ENCODE measurements at places on chromosomes 7 and 10. TPM values are rescaled to one million over a fixed set of nuclear protein-coding genes. Genes with fewer than 3 reads are reported as not detected.

DNA sequence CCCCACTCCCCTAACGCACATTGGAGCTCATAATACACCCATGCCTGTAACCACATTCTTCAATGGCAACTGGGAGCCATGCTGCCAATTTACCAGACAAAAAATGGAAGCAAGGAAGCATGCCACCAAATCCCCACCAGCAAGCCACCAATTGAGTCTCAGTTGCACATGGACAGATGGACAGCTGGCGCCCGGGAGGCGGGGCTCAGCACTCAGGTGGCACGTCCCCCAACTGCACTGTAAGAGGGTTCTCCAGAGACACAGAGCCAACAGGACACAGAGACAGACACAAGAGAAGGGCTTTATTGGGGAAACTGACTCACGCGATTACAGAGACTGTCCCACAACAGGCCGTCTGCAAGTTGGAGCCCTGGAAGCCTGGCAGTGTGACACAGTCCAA, 2.5 kb downstream of the MAD1L1 start:
- no peak for DNase-seq

DNA sequence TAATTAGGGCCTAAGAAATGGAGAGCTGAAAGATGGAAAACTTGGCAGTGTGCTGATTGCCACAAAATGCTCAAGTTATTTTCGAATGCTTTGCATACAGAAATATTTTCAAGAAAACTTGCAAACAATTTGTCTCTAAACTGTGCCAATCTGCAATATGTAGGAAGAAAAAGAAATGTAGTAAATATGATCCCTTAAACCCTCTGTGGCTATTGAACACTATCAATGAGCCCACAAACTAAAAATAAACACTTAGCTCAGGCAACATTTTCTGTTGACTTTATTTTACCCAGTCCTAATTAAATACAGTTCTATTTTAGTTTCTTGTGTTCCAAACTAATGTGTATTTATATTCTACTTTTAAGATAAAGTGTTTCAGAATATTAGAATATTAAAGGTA, 342.1 kb downstream of the SEMA3D start:
- no peak for DNase-seq

DNA sequence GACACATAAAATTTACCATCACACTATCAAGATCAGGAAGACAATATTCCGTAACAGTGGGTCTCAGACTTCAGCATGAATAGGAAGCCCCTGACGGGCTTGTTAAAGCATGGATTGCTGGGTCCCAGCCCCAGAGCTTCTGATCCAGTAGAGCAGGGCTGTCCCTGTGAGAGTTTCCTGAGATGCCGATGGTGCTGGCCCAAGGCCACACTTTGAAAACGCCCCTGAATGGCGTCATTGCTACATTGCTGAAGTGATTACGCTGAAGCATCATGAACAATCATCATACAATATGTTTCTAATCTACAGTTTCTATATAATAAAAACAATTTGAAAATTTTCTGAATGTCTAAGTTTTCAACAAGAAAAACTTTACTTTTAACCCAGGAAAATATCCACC, 38.0 kb upstream of the TMEM72 start:
- peak; percentile 29 for DNase-seq

- no peak for DNase-seq
These were observed 249.2 kb upstream of the PHF14 start for GRCh38 chr7:10724449-10724848.

DNA sequence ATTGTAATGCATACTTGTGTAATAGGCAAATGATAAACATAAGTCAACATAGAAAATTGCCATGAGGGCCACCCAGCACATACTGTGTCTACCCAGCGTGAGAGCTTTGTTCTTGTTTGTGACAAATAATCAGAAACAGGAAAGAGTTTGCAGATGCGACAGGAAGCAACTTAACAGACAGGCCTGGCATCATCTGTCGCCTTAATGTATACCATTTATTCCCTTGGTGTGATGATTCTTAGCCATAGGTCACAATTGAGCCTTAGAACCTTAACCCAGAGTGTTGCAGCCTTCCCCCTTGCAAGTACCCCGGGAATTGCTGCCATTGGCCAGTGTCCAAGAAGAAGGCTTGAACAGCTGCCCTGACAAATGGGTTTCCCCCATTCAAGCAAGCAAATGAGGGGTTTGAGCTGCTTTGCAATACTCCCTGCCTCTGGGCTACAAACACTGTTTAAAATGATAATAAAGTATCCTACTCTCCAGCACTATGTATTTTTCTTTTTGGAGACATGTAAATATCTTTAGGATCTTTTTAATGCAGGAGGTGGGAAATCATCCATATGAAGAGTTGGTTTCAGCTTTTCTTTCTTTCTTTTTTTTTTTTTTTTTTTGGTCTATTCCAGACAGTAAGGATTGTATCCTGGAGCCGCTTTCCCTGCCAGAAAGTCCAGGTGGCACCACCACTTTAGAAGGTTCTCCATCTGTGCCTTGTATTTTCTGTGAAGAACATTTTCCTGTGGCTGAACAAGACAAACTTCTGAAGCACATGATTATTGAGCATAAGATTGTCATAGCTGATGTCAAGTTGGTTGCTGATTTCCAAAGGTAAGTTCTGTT, 80.0 kb downstream of the ZNF277 start:
- DNase-seq, result no peak

The ZNF239 gene
- total RNA-seq, result 2.3 TPM

The FAM221A gene
- 14.4 TPM for total RNA-seq

The C10orf90 gene
- total RNA-seq, result 0.33 TPM
